Muscle of leg (tissue), 16 donors: ENCODE measurements at places on chromosomes 1 and 21.
A peak's percentile ranks its signal among the peaks of the same experiment; 100 is the strongest.

DNA sequence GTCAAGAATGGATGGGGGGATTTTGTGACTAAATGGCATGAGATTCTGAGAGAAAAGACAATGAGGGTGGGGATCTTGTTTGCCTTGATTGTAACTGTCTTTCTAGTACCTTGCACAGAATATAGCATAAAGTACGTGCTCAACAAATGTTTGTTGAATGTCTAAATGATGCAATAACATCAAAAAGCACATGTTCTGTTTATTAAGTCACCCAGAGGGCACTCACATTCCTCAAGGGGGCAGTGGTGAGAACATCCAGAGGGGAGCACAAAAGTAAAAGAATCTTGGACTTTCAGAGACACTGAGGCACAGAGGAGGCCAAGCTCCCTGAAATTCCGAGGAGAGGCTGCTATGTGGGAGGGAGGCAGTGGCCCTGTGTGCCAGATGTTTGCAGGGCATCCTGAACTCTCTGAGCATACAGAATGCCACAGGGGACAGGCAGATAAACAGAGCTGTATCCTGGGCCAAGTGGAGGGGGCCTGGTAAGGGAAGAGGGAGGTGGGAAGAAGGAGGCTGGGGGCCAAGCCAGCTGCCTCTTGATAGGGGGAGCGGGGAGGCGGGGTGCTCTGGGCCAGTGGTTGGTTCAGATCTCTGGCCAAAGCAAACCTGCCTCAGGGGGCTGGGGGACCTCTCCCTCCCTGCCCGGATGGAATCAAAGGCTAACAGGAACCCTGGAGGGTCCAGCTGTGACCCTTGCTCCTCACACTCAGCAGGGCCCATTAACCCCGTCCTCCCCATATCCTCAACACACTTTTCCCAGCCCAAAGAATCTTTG lies 6.5 kb upstream of the ATP1A2 start:
- peak; percentile 72 for DNase-seq

DNA sequence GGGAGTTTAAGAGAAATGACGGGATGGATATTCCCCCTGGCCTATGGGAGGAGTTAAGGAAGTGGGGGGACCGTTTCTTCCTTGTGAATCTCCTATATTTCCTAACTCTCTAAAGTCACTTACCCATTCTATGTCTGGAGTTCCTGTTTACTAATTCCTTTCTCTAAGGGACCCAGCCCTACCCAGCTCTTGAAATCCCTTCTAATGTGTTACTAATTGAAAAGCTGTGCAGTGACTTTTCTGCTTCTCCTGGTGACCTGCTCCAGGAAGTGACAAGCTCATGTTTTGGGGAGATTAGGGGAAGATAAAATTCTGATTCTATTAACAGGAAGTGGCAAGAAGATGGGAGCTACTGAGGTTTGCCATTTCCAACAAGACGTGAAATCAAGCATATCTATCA lies 4.0 kb upstream of the SAMSN1 start:
- DNase-seq, result no peak

DNA sequence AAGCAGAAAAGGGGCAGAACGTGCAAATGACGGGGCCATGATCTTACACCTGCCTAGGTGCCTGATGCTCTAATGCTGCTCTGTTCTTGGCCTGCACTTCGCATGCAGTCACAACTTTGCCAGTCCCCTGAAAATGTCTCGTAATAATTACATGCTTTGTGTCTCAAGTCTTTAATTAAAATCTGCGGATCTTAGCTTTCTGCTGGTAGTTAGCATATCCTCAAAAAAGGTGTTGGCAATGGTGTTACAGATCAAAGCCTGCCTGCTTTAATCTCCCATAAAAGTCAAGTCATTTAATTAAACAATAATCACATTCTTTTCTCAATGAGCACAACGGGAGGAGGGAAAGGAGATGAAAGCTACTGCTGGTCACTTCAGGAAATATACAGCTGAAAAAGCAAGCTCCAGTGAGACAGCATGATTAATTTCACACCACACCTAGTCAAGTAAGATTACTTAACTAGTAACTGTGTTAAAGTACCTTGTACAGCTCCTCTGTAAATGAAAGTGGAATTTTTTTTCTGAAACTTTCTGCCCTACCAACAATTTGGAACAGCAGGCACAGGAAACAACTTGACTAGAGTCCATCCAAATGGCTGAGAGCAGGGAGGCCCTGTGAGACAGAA lies 45.8 kb downstream of the STX6 start:
- no peak for DNase-seq

DNA sequence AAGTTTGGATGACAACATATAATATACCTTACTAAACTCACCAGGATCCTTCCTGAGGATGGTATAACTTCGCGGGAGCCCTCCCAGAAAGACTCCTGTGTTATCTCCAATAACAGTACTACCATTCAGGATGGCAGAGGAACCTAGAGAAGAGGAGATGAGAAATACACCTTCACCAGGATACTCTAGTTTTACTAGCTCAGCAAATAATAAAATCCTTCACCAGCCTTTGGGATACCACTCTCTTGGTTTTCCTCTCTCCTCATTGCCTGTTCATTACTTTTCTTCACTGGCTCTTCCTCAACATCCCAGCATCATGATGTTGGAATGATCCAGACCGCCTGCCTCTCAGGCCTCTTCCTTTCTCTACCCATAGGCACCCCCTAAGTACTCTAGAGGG lies 336.6 kb downstream of the USH2A start:
- no peak for DNase-seq

- DNase-seq, result no peak
Measured at GRCh38 chr21:44583800-44584147, 3.4 kb upstream of the KRTAP10-5 start.

DNA sequence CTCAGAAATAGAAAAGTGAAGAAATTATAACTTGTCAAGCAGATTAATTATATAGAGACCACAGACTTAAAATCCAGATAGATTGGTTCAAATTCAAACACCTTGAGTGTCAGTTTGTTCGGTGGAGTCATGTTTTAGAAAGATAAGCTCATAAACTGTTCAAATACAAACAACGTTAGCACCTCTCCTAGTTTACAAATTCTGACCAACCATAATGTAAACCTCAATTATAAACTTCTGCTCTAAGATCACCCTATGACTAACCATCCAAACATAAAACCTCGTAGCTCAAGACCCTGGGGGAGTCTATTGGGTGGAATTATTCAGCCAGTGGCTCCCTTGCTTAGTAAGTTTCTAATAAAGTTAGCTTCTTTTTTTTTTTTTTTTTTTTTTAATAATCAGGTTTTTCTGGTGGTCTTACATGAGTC lies 12.4 kb downstream of the CBR1 start:
- no peak for DNase-seq

- no peak for DNase-seq
Measured at GRCh38 chr1:228472655-228473054, 14.5 kb upstream of the RNF187 start.

- no peak for DNase-seq
Measured at GRCh38 chr1:19885821-19886220, 3.6 kb downstream of the OTUD3 start.

DNA sequence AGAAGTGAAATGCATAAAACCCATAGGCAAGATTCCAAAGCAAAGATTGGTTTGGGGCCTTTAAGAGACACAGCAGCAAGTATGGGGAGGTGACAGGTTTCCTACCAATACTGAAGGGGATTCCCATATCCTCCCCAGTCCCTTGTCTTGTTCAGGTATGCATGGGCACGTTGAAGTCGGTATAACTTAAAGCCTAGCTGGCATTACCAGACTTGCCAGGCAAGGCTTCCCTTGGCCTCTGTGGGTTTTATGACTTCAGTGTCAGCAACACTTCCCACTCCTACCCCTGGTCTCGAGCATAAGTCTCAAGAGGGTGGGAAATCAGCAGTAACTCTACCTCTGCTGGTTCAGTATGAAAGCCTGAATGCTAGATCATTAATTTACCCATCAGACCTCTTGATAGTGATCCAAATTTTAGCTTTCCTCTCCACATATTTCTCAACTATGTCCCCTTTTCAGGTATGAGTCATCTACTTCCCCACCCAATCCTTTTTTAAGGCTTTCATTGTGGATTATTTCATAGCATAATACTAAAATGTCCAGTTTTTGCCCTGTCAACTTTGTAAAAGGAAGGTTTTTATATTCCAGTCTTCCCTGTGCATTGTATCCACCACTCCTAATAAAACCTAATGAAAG lies 6.8 kb downstream of the CYP4X1 start:
- DNase-seq, result no peak

DNA sequence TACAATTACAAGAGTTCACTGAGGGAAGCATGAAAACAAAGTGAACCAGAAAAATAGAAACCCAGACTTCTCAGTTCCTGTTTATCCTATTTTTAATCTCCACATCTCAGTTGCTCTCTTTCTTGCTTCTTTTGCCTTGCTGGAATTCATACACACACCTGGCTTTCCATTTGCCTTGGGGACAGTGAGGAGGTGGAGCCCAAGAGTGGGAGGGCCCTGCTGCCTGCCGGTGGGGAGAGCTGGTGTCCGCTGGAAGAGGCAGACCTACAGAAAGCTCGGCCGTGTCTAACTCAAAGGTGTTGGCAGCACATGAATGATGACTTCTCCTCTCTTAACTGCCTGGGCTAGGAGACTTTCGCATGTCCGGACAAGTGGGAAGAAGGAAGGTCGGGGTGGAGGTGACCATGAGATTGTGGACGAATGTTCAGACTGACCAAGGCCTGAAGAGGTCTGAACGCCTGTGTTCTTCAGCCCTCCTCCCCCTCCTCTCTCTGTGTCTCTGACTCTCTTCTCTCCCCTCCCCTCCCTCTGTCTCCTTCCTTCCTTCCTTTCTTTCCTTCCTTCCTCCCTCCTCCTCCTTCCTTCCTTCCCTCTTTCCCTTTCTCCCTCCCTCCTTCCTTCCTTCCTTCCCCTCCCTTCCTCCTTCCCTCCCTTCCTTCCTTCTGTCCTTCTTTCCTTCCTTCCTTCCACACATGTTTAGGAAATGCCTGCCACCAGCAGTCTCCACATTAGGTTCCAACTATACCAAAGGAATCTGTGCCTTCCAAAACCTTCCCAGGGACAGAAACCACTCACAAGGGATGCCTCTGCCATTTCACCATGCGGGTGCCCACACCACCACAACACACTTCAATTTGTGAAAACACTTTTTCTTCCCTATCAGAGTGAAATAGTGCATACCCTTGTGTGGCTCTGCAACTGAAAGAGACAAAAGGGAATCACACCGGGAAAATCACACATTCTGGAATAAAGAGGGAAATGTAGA lies 157.3 kb upstream of the RUNX1 start:
- DNase-seq, result peak; percentile 74

DNA sequence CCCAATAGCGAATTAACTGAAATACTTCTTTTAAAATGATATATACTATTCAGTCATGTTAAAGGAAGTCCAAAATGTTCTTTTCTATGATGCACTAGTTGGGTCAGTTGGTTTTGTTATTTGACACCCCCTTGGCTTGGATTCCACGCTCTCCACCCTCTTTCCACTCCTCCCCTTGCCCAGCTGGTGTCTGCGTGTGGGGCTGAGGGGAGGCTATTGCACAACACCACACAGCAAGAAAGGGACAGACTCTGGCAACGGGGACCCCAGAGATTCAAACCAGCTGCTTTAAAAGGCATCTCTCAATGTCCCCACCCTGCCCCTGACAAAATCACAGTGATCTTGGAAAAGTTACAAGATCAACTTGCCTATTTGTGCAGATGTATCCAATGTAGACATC lies 394.3 kb downstream of the TGFB2 start:
- peak; percentile 46 for DNase-seq

DNA sequence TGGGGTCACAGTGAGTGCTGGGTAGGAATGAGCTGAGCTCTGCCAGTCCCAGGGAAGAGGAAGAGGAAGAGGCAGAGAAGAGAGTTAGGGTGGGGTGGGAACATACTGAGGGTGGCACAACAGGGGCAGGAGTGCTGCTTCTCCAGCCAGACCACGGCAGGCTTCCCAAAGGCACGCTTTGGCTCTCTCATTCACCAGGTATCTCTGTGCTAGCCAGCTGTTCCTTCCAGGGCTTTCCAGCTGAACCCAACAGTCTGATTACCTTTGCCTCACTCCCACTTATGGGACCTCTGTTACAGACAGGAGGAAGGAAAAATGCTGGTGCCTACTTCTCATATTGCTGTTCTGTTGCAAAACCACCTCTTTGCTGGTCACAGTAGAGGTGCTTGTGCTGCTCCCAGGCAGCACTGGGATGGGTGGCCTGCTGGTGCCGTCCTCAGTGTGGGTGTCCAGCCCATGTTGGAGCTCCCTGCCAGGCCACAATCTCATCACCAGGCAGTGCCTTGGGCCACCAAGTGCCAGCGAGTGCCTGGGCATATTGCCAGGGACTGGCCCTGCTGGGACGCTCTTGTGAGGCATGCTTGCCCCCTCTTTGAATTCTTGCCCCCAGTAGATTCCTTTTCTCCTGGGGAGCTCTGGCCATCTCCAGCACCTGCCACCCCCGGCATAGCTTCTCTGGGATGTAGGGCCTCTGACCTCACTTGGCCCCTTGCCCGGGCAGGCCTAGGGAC lies 2.1 kb downstream of the ADORA1 start:
- DNase-seq, result peak; percentile 50

- no peak for DNase-seq
Measured at GRCh38 chr21:34766862-34767261, 98.1 kb downstream of the CLIC6 start.

DNA sequence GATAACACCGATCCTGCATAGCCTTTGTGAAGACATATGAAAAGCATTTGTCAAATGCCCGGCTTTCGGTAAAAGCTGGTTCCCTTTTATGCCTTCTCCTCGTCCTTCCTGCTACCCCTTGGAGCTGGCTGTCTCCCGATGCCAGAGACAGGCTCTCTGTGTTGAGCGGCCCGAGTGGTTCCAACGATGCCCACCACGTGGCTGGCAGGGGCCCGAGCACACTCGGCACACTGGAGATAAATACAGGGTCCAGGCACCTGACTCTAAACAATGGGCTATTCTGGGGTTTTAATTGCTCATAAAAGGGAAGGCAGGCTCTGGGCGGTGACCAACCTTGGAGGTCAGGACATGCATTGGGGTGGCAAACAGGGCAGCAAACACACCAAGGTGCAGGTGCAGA lies 207.1 kb downstream of the HIVEP3 start:
- no peak for DNase-seq

- no peak for DNase-seq
Measured at GRCh38 chr1:200438911-200439310, 29.1 kb upstream of the ZNF281 start.

- DNase-seq, result no peak
Measured at GRCh38 chr1:6447016-6447817, 18.8 kb downstream of the TNFRSF25 start.

DNA sequence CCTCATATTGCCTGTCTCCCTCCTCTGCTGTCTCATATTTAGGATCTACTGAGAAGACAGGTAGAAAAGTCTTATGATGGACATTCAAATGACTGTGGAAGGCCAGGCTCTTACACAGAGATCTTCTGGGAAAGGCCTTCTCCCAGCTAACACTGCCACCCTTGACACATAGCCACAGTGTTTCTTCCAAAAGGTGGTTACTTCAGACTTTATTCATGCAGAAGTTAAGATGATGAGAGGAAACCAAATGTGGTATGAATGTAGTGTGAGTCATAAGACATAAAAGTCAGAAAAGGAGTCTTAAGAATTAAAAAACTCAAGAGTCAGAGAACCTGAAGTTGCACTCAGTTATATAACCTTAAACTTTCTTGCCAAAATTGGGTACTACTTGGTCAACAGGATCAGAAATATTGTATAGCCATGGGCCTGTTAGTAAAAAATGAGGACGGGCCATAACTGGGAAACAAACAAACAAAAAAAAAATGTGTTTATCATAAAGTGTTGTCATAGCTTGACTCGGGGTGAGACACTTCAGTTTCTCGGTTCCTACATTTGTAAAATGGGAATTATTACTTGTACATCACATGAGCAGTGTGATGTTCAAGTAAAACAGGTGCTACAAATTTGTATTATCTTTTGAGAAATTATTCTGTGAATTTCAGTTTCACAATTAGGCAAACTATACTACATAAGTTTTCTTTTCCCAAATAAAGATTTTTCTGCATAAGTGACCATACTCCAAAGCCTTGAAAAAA lies 1.2 kb upstream of the DENND1B start:
- DNase-seq, result no peak
